T-helper 1 cell (primary cell): ENCODE measurements at places on chromosomes 2 and 18.

GRCh38 chr2:17303521-17303920, 214.7 kb downstream of the RAD51AP2 start:
- no peak for DNase-seq

DNA sequence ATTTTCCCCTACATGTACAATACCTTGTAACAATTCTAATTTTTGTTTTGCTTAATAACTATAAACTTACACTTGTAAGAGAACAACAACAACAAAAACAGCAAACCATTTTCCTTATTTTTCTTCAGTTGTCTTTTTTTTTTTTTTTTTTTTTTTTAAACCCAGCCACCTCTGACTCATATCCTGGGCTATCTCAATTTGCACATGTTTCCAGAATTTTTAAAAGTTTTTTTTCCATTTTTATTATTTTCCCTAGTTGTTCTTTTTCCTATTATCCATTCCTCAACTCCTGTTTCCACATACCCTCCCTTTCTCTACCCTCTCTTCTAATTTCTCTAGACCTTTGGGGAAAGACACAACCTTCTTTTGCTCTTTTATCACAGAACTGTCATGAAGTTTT, 112.5 kb downstream of the EFEMP1 start:
- no peak for DNase-seq

DNA sequence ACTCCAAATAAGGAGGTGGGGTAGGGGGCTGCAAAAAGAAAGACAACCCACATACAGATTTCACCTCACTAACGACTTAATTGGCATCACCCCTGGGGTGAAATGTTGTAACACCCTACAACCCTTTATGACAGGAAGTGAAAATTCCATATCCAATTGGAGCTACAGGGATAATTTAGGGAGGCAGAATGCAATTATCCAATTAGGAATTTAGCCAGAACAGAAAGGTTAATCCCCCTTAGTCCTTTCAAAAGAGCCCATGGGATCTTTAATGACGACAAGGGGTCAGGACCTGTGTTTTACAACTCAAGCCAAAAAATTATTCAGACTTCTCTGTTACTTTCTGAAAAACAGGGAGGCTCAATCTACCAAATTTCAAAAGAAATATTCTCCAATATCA, 1027.1 kb downstream of the TMEM182 start:
- DNase-seq, result no peak

DNA sequence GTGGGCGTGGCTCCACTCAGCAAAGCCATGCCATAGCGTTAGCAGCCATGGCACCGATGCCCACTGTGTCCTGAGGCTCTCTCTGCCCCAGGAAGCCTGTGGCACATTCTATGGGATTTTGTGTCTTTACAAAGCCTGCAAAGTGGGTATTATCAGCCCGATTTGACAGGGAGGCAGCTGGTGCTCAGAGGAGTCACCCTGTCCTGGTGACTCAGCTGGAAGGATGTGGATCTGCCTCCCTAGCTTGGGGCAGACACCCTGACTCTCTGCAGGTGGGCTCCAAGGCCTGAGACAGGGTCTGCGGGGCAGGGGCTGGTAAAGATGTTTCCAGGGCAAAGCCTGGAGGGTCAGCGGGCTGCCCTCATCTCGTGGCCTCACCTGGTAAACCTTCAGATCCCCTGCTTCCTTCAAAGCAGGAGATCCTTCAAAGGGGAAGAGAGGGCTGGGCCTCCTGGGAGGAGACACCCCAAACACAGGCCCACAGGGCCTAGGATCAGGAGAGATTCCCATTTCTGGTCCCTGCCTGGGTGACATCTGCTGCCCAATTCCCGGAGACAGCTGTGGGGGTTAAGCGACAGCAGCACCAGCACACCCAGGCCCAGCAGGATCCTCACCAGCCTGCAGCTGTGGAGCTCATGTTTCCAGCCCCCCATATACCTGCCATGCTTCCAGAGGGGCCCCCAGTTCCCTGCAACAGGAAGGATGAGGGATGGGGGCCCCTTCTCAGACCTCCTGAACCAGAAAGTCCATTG, 3.0 kb upstream of the ASB1 start:
- no peak for DNase-seq

- no peak for DNase-seq
Observed at GRCh38 chr2:207724113-207724512, 12.7 kb downstream of the CCNYL1 start.

DNA sequence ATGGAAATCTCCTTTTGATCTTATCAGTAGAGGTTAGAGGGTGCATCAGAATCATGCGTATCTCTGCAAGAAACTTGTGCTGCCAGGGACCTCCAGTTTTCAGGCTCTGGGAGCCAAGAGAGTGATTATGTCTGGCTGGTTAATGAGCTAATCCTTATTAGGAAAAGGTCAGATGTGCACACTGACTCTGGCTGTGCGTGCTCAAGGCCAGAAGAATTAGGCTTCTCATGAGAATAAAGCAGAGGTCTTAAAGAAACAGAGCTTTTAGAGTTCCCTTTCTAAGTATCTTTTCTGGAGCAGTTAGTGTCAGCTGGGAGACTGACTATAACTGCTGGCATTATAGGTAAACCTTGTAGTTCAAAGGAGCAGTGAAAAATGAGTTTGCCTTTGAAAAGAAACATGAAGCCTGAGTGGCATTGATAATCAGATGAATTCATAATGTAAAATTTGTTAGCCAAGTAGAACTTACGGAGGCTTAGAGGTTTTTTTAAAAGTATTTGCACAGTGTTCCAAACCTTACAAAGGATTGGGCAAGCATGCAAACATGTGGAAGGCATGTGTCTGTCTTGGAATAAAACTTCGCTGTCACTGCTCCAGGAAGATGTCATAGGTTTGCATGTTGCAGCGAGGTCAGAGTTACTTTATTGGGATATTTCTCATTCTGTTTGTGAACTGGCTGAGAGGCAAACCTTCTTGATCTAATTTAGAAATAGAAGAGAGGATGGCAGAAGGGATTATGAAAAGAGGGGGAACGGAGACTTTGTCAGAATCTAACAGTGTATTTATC, 151.7 kb downstream of the ARHGAP28 start:
- DNase-seq, result no peak

- no peak for DNase-seq
Observed at GRCh38 chr2:152875701-152876695, 157.6 kb downstream of the ARL6IP6 start.

GRCh38 chr2:66122516-66122915, 312.4 kb upstream of the MEIS1 start:
- DNase-seq, result no peak

DNA sequence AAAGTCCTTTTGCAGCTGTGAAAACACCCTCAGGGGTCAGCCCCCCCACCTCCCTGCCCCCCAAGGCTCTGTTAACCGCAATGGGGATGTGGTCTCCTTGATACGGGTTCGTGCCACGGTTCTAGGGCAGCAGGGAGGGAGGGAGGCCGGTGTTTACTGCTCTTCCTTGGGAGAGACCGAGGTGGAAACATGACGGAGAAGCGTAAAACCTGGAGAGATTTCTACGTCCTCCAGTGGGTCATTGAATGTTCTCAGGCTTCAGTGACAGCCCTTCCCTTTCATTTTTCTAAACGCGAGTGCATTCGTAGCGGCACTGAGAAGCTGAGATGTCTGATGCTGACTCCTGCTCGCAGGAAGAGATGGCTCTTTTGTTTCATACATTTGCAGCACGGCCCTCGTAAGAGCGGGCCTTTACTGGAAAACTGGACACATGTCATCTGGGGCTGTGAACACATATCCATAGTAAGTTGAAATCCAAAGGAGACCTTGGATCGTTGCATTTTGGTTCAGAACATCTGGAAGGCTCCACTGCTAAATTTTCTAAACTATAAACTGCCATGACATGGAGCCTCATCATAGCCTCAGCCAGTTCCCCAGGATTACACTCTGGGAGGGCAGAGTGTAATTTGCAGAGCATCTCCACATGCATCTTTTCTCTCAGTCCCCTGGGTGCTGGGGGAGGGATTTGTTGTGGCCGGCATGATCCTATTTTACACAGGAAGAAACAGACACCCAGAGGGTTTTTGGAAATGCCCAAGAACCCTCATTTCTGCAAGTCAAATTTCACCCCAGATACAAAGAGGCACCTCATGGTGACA, 40.6 kb upstream of the HDAC4 start:
- no peak for DNase-seq
